ENCODE measurements at places on chromosomes 11 and 22.

GRCh38 chr11:12835286-12835685 is 161.1 kb downstream of the TEAD1 start:
- DNase-seq = no peak

- DNase-seq = no peak
Measured at GRCh38 chr22:24592058-24592850, 619 bp downstream of the LRRC75B start.

DNA sequence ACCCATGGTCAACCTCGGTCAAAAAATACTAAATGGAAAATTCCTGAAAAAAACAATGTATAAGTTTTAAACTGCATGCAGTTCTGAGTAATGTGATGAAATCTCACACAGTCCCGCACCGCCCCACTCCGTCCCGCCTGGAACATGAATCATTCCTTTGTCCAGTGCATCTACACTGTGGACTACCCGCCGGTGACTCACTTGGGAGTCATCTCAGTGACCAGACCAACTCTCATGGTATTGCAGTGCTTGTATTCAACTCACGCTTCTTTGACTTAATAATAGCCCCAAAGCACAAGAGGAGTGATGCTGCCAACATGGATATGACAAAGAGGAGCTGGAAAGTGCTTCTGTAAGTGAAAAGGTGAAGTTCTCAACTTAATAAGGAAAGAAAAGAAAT is 48.8 kb downstream of the ARHGAP32 start:
- no peak for DNase-seq

GRCh38 chr22:36065775-36066544 is 37.3 kb upstream of the RBFOX2 start:
- peak; percentile 90 for DNase-seq

DNA sequence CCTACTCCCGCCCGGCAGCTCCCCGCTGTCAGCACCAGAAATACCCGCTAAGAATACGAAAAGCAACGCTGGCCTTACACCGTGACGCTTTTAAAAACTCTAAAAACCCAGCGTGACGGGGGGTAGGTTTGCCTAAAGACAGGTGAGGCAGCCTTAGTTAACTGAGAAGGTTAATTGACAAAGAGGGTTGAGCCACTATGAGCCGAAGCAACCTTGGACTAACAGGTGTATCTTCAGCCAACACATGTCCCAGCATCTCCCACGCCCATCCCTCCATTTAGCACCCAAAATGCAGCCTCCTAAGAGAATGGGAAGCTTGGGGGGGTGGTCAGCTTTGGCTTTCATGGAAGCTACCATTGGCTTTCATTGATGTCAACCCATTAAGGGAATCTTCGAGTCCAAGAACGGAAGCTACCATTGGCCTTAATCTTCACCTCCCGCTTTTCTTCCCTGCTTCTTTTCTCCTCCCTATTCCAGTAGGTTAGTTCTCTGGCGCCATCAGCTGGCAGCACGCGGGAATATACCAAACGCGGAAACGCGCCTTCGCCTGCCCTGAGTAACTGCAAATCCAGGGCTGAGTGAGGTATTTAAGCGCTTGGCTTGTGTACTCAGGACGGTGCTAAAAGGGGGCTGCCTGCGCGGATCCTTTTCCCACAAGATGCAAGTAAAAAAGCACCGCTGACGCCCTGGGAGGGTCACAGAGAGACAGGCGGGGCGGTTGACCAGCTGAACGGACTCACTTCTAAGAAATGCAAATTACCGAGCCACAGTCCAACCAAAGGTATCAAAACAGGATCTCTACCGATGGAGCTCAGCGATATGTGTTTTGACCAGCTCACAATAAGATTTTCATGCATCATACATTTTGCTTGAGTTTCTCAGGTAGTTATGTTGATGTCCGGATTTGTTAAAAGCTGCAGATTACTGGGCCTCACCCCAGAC is 38.5 kb upstream of the GLYATL1 start:
- DNase-seq = no peak

DNA sequence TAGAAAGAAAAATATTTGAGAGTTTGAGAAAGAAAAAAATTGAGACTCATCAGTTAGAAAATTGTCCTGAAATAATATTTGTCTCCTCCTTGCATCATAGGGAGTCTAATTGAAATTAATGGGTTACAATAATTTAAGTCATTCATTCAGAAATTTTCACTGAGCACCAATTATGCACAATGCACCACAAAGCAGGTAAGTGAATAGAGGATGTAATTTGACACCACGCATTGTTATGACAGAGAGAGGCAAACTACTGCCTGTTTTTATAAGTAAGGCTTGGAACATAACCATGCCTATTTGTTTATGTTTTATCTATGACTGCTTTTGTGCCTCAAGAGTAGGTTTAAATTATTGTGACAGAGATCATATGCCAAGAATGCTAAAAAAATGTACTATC is 537.9 kb upstream of the FAT3 start:
- no peak for DNase-seq

DNA sequence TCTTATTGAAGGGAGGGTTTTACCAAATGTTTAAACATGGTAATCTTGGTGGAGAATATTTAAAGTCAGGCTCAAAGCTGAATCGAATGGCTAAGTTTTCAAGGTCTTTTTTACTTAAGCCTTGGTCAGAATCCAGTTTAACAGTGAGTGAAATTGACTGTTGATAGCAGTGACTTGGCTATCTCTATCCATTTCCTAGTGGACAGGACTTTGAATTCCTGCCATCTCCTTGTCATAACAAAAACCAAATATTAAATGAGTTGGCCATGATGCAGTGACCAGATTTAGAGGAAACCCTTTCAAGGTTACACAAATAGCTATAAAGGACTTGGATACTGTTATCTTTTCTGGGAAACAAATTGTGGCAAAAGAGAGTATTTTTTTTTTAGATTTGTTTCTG is 92.0 kb downstream of the JRKL start:
- DNase-seq = no peak

- DNase-seq = no peak
Measured at GRCh38 chr11:96324912-96325311, 18.1 kb downstream of the MAML2 start.

DNA sequence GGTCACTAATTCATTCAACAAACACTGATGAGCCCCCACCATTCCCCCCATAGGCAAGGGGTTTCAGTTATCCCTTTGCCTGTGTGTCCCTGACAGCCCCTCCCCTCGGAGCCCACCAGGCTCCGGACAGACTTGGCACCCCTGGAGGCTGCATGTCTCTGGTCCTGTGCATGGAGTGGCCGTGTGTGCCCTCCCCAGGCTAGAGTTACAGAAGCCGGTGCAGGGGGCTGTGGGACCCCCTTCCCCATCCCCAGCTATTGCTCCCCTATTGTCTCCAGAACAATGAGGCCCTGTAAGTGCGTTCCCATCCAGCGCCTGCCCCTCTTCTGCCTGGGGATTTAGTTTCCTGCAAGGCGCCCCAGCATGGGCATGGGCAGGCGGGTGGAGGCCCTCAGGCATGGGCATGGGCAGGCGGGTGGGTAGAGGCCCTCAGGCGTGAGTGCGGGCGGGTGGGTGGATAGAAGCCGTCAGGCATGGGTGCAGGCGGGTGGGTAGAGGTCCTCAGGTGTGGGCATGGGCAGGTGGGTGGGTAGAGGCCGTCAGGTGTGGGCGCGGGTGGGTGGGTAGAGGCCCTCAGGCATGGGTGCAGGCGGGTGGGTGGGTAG is 1.5 kb downstream of the MUC2 start:
- no peak for DNase-seq

- DNase-seq = no peak
Measured at GRCh38 chr11:102118937-102119336, 8.7 kb downstream of the YAP1 start.

- no peak for DNase-seq
Measured at GRCh38 chr11:24225501-24225900, 271.4 kb upstream of the LUZP2 start.

DNA sequence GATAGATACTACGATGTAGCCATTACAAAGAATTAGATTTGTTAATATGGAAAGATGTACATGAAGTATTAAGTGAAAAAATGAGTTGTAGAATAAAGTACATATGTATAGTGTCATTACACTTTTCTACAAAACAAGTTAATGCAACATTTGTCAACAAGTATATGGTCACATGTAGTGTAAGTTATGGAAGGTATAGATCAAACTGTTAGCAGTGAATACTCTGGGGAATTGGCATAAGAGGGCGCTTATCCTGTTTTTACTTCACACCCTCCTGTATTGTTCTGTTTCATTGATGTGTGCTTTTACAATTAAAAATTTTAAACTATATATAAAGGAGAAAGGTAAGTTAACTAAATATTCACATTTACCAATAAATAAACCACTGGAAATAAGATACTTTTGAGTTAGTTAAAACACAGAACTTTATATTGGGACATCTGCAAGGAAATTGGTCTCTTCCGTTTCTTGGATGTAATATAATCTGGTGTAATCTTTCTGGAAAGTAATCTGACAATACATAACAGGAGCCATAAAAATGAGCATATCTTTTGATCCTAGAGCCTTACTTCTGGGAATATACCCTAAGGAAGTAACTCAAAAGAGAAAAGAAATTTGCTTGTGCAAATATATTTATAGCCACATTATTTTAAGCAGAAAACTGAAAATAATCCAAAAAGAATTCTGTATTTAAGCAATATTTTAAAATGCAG is 34.5 kb downstream of the CSTPP1 start:
- DNase-seq = no peak

- no peak for DNase-seq
Measured at GRCh38 chr22:28442711-28443525, 236.7 kb downstream of the TTC28 start.

- no peak for DNase-seq
Measured at GRCh38 chr11:132595711-132596134, 936.6 kb downstream of the OPCML start.

- DNase-seq = no peak
Measured at GRCh38 chr11:122917311-122917710, 34.8 kb downstream of the JHY start.

DNA sequence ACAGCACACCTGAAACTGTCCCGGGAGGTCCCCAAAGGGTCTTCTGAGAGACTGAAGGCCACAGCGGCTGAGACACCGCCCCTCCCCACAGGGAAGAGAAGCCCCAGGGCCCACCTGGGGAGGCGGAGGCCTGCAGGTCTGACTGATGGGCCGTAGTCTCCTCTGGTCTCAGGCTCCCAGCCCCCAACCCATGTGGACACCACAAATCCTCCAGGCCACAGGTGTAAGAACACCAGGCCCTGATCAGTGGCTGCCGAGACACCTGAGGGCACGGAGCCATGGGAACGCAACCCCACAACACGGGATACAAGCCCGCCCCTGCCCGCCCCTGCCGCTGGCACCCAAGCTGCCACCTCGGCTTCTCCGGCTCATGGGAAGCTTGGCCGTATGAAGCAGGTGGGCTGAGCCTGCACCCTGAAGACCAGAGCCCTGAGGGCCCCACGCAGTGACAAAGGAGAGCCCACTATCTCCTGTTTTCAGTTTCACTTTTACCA is 46.3 kb downstream of the BRD1 start:
- no peak for DNase-seq

DNA sequence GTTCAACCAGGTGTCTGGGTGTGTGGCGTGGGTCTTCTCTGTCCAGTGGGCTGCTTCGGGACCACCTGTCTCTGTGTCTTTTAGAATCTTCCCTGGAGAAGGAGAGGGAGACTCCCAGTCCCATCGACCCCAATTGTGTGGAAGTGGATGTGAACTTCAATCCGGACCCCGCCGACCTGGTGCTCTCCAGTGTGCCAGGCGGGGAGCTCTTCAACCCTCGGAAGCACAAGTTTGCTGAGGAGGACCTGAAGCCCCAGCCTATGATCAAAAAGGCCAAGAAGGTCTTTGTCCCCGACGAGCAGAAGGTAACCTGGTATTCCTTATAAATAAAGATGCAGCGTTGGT is 12.2 kb downstream of the TEF start:
- DNase-seq = no peak

GRCh38 chr22:21568347-21569075 is 997 bp downstream of the UBE2L3 start:
- DNase-seq = no peak

DNA sequence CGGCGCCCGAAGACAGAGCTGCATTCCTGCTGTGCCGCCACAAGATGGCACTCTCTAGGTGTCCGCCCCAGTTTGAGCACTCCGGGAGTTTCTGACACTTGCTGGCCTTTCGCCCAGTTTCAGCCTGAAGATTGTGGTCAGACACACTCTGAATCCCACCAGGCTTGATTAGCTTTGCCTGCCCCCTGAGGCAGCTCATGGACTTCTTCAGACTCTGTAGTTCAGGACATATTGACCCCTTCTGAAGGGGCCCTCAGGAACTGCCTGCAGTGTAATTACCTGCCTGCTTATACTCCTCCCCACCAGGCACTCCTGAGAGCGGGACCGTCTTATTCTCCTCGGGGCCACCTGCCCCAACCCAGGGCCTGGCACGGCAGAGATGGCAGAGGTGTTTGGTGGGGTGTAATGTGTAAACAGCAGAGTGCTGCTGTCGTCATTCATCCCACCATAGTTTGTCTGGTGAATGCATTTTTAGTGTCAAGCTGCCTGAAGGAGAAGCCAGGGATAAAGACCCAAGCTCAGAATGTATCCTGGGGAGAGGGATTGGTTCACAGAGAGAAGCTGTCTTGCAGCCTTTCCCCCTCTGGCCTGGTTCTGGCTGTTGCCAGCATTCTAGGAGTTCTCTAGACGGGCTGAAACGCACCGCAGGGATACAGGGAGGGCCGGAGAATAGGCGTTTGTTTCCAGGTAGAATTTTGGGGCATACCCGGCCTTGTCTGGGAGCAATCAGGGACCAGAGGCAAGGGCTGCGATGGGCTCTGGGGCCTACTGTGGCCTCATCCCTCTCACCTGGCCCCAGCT is 46.4 kb downstream of the EIF3F start:
- peak; percentile 78 for DNase-seq

DNA sequence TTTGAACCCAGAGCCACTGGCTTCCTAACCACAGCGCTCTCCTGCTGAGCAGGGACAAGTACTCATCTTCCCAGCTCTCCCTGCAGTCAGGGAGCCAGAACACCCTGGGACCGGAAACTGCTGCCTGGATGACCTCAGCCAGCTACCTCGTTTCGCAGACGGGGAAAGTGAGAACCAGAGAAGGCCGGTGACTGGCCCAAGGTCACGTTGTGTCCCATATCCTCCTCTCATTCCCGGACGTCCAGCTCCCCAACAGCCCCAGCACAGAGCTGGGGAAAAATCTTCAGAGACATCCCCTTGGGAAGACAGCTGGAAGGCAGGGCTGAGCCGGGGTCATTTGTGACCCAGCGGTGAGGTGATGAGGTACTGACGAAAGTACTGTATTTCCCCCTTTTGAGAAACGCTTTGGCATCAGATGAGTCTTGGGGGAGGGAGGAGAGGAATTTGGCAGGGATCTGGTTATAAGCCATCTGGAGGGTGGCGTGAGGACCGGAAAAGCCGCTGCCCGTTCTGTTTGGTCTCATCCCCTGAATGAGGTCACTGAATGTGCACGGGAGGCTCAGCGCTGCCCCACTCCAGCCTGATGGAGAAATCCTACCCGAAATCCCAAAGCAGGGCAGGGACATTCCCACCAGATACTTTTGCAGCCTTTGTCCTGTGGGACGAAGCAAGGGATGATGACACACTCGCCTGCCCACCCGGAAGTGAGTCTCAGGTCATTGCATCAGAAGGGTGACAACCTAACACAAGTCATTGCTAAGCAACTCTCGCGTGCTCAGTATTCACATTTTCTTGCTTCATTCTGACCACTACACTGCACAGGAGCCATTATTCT is 41.1 kb downstream of the LIF start:
- DNase-seq = no peak

Data from activated CD8-positive, alpha-beta memory T cell treated with anti-CD3 and anti-CD28 coated beads for 24 hours (primary cell).